ENCODE measurements at places on chromosomes 5 and 9.

DNA sequence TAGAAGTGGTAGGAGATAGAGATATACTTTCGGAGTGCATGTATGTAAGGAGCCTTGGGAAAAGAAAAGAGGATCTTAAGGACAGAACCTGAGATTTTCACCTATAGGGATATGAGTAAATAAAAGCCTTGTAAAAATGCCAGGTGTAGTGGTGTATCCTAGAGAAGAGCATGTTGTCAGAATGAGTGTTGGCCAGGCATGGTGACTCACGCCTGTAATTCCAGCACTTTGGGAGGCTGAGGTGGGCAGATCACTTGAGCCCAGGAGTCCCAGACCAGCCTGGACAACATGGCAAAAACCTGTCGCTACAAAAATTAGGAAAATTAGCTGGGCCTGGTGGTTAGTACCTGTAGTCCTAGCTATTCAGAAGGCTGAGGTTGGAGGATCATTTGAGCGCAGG is 76.0 kb downstream of the IPO11 start:
- no peak for DNase-seq

DNA sequence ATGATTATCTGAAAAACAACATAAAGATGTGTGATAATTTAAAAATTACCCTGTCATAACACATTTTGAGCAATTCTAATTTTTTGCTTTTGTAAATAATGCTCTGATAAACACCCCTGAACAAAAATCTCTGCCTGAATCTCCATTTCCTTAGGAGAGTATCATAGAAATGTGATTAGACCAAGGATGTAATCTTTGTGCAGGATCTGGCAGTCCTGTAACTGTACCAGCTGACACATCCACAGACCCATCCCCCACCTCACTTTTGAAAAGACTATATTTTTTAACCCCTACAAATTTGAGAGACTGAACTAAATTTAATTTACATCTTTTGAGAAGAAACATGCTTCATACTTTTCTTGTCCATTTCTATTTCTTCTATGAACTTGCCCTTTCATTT is 101.7 kb downstream of the GNAQ start:
- DNase-seq = no peak

GRCh38 chr5:127001621-127002296 is 28.6 kb downstream of the MARCHF3 start:
- DNase-seq = no peak

DNA sequence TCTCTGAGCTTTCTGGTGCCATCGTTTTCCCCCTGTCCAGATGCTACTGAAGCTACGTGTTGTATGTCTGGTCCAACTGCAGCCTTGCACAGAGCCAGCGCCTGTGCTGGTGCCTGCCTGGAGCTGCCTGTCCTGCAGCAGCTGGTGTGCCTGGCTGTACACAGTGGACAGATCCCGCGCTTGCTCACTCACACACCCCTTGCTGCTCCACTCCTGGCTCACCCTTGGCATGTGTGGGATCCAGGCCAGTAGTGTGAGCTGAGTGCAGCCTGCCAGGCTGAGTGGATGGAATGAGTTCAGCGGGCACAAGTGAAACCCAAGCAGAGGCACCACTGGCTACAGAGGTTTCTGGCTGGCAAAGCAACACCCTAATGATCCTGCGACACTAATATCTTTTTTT is 40.4 kb downstream of the FER start:
- no peak for DNase-seq

DNA sequence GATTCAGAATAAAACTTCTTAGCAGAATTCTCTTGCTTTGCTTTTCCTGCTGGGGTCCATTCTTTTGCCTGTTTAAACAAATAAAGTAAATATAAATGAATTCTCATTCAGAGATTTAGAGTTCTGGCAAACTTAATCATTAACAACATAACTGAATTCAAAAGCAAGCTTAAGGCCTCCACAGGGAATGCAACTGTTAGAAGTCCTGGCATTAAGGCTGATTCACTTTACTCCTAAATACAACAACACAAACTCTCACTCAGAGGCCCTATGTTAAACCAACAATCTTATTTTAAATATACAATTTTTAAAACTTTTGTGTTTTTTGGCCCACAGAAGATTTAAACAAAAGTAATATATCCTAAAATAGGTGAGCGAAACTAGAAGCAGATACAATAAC is 178.3 kb downstream of the AP3B1 start:
- no peak for DNase-seq

- no peak for DNase-seq
These were observed 39.2 kb downstream of the DCAF10 start for GRCh38 chr9:37839496-37840461.

DNA sequence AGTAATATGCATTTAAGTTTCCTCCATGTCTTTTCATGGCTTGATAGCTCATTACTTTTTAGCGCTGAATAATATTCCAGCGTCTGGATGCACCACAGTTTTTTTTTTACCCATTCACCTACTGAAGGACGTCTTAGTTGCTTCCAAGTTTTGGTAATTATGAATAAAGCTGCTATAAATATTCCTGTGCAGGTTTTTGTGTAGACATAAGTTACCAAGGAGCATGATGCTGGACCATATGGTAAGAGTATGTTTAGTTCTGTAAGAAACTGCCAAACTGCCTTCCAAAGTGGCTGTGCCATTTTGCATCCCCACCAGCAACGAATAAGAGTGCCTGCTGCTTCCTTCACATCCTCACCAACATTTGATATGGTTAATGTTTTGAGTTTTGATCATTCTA is 195.6 kb downstream of the PIK3R1 start:
- DNase-seq = no peak
